ENCODE measurements at places on chromosomes 12 and 14.

- DNase-seq, result no peak
Measured at GRCh38 chr12:104971306-104971705, 13.2 kb upstream of the SLC41A2 start.

DNA sequence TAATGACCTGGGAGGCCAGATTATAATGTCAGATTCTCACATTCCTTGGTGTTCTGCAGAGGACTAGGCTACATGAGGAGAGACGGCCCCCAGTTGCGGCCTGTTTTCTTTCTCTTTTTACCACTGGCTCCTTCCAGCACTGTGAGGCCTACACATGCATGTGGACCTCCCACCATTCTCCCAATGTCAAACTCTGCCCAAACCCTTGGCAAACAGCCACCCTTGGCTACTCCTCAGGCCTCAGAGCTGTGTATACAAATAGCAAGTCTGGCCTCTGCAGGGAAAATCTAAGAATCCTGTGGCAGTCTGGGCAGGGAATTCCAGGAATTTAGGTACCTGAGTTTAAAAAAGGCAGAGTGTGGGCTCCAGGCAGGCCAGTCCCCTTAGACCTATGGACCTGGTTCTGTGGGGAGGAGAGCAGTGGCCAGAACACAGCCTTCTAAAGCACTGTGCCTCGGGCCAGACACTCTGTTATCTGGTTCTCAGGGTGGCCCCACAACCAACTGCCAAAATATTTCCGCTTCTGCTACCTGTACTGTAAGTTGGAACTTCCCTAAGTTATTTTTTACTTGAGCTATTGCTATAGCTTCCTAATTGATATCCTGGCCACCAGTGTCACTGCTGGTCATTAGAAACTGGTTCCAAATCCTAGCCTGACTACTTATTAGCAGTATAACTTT lies 19.9 kb upstream of the NEDD1 start:
- DNase-seq, result no peak

- DNase-seq, result no peak
Measured at GRCh38 chr12:38689704-38690103, 215.7 kb downstream of the CPNE8 start.

- no peak for DNase-seq
Measured at GRCh38 chr14:69631509-69631908, 20.1 kb downstream of the SUSD6 start.

GRCh38 chr14:89936654-89937185 lies 17.8 kb downstream of the EFCAB11 start:
- DNase-seq, result no peak

- DNase-seq, result peak; percentile 72
Measured at GRCh38 chr12:30725739-30726138, 29.0 kb downstream of the CAPRIN2 start.

DNA sequence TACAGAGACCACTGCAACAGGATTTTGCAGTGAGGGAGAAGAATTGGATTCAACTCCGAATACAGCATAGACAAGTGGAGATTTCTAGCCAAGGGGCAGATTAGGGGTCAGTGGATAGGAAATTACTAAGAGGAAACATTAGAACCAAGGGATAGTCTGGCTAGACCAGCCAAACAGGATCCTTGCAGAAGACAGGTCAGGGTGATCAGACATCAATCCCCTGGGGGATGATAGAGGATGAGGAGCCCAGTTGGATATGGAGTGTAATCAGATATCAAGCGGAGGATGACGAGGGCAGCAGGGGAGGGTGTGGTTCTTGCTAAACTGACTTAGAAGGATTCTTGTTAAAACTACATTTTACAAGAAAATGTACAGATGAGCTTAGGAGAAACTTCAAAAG lies 424.4 kb downstream of the DAD1 start:
- DNase-seq, result no peak

DNA sequence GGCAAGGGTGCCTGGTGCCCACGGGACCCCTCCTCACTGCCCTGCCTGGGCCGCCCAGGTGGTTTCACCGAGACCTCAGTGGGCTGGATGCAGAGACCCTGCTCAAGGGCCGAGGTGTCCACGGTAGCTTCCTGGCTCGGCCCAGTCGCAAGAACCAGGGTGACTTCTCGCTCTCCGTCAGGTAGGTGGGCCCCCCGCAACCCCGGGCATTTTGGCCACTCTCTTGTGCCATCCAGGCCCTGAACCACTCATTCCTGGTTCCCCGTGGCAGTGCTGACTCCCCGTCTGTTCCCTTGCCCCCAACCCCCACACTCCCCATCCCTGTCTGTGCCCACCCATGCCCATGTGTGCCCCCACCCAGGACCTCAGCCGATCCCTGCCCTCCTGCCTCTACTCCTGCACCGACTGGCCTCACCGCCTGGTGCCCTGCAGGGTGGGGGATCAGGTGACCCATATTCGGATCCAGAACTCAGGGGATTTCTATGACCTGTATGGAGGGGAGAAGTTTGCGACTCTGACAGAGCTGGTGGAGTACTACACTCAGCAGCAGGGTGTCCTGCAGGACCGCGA lies 480 bp downstream of the PTPN6 start:
- no peak for DNase-seq

- DNase-seq, result no peak
Measured at GRCh38 chr12:31853977-31854376, 105.2 kb upstream of the RESF1 start.

DNA sequence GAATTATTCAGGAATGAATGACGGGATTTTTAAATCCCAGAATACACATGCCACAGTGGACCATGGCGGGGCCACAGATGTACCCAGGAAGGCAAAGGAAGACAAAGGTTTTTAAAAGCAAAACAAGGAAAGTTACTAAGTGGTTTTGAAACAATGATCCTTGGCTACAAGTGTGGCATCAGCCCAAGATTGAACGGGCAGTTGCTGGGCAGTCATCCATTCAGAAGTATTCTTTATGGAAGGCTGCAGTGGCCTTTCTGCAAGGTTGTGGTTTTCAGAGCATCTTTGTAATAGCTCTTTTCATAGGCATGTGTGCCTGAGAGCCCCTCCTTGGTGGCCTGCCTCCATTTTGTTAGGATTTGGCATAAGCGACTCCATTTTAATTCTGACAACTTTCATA lies 13.4 kb upstream of the IFI27 start:
- no peak for DNase-seq

DNA sequence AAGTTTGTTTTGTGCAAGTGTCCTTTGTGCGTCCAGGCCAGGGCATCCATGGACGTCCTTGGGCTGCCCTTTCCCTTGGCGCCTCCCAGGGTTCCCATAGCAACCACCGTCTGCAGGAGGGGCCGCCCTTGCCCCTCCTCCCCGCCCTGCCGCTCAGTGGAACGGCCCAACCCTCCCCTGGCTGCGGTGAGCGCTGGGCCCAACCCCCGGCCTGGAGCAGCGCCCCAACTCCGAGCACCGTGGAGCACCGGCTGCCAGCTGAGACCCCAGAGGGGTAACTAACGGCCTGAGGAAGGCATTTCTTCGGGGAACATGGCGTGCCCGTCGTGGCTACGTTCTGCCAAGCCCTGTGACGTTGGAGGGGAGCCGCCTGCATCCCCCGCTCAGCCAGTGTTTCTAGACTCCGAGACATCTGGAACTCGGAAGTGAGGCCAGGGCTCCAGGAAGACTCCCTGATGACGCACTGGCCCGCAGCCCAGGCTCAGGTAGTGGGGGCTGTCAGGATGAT lies 5.3 kb upstream of the ACACB start:
- DNase-seq, result peak; percentile 77

- DNase-seq, result peak; percentile 33
Measured at GRCh38 chr12:65209655-65210043, 40.3 kb downstream of the LEMD3 start.

DNA sequence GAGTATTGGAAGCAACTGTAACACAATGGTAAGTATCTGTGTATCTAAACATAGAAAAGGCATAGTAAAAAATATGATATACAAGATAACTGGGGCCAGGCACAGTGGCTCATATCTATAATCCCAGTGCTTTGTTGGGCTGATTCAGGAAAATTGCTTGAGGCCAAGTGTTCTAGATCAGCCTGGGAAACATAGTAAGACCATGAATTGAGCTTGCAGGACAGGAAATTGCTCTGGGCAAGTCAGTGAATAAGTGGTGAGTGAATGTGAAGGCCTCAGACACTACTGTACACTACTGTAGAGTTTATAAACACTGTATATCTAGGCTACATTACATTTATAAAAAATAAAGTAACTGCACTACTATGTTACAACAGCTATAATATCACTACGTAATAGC lies 75.2 kb downstream of the GPR135 start:
- no peak for DNase-seq

DNA sequence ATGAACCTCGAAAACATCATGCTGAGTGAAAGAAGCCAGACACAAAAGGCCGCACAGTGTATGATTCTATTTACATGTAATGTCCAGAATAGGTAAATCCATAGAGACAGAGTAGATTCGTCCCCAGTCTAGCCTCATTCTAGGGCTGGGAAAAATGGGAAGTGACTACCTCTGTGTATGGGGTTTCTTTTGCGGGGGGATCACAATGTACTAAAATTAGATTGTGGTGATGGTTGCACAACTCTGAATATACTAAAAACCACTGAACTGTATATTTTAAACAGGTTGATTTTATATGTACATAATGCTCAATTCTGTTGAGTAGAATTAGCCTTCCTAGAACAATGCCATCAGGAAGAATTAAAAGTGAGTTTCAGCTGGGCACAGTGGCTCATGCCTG lies 6.3 kb upstream of the RILPL2 start:
- DNase-seq, result no peak

GRCh38 chr14:56745097-56745496 lies 65.2 kb downstream of the OTX2 start:
- DNase-seq, result no peak

- no peak for DNase-seq
Measured at GRCh38 chr12:49461221-49461620, 77.6 kb upstream of the KCNH3 start.

GRCh38 chr14:39050389-39050788 lies 52.6 kb downstream of the SEC23A start:
- no peak for DNase-seq

DNA sequence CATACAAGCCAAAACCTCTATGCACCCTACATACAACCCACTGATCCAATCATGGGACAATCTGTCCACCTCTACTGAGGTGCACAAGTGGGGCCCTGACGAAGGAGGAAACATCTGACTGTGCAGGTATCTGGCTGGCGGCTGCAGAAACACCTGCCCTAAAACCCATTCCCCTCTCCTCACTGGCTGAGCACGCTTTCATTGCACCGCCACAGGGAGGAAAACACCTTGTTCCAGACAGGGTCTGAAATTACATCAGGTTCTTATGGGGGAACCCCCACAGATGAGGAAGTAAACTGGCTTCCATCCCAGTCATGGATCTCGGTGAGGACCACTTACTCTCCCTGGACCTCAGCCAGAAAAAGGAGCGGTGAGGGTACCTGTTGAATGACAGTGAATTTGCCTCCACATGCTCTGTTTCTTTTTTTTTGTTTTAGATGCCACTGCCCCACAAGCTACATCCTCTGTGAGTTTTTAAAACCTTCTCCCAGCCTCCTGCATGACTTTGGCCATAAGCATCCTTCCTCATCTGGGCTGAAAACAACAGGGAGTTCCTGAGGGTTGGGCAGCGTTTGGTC lies 23.8 kb upstream of the DGLUCY start:
- DNase-seq, result no peak

- no peak for DNase-seq
Measured at GRCh38 chr12:6613015-6613775, 6.0 kb upstream of the CHD4 start.

- no peak for DNase-seq
Measured at GRCh38 chr14:50366115-50366514, 30.6 kb downstream of the CDKL1 start.

GRCh38 chr12:49661191-49661590 lies 37.8 kb downstream of the PRPF40B start:
- DNase-seq, result no peak

DNA sequence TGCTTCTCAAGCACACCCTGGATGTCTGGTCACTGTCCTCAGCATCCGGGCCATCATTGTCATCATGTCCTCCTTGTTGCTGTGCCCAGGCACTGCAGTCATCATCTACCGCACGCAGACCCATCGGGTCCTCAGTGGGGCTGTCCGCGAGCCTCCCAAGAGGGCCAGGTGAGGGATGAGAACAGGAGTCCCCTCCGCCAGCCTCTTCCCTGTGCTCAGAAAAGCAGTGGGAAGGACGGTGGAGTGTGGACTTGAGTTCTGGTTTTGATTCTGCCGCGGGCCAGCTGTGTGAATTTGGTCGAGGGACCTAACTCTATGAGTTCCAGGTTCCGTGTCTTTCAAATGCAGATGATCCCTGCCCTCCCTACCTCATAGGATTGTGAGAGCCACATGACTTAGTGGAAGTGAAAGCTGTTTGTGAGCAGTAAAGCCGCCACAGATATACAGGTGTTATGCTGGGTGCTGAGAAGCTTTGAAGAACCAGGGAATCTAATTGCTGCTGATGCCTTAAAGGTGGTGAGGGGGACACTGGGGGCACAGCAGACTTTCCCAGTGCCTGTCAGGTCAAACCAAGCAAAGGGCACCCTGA lies 122.9 kb upstream of the RAP1B start:
- no peak for DNase-seq

GRCh38 chr12:19988001-19988400 lies 380.3 kb upstream of the PDE3A start:
- DNase-seq, result no peak

DNA sequence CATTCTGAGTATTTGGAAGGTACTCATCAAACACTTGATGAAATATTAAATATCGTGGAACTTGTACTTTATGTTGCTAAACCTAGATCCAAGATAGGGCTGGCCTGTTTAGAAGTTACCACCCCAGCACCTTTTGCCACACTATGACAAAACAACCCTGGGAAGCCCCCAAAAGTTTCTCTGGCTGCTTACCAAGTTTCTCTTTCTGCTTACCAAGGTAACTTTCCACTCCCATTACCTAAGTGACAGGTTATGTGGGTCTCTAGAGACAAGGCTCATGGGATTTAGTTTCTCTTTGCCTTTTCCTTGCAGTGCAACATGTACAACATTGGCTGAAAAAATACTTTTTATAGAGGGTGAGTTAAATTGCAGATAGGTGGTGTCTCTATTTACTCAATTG lies 28.9 kb upstream of the PPM1A start:
- no peak for DNase-seq

- DNase-seq, result no peak
Measured at GRCh38 chr14:67331368-67332125, 28.1 kb downstream of the ATP6V1D start.

DNA sequence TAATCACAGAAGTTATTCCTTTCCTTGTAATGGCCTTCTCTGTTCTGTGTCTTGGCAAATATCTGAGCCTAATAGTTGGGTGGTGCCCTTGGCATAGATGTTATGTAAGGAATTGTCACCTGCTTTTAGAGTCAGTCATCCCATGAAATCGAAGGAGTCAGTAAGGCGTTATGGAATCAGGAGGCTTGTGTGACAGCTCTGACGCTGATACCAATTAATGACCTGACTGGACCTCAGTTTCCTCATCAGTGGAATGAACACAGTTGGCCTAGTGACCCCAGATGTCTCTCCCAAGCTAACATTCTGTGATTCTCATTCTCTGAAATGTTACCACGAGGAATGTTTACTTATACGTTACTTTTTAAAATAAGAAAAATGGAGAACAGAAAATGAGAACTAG lies 32.1 kb downstream of the TXNRD1 start:
- no peak for DNase-seq

- peak; percentile 38 for DNase-seq
Measured at GRCh38 chr12:27592548-27592947, 68.5 kb downstream of the PPFIBP1 start.
